ENCODE measurements at places on chromosomes 2 and 18.

- no peak for DNase-seq
These were observed 190.5 kb upstream of the SESTD1 start for GRCh38 chr2:179455172-179455524.

GRCh38 chr2:133884739-133885381 is 316.6 kb upstream of the NCKAP5 start:
- peak; percentile 31 for DNase-seq

DNA sequence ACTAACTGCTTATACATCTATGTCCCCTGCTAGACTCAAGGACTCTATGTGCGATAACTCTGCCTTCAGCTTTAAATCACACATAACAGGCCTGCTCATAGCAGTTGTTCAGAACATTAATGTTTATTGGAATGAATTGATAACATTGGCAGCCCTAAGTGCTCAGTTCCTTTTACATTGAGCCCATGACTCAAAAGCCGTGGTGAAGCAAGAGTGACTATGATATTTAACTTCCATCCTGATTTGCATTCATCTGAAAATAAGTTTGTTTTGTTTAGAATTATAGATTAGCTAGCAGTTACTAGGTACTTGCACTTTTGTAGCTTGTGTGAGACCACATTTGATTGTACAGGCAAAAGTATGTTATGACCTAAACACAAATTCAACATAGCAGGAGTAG is 14.3 kb downstream of the SERPINB10 start:
- no peak for DNase-seq

GRCh38 chr2:62413116-62413663 is 92.8 kb downstream of the TMEM17 start:
- no peak for DNase-seq

GRCh38 chr2:44744961-44745892 is 196.3 kb upstream of the SIX3 start:
- DNase-seq: no peak
